ENCODE measurements at places on chromosomes 2 and 18.

GRCh38 chr18:7234091-7234490, 3.2 kb downstream of the LRRC30 start:
- no peak for DNase-seq

GRCh38 chr2:231568785-231569435, 23.8 kb upstream of the TEX44 start:
- DNase-seq: no peak

DNA sequence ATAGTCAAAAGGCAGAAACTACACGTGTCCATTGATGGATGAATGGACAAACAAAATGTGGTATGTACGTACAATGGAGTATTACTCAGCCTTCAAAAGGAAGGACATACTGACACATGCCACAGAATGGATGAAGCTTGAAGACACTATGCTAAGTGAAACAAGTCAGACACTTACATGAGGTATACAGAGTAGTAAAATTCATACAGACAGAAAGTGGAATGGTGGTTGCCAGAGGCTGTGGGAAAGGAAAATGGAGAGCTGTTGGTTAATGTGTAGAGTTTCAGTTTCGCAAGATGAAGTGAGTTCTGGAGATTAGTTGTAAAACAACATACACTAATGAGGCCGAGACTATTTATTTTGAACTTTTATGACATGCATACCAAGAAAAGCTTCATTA, 67.4 kb upstream of the EPB41L3 start:
- DNase-seq: no peak

- DNase-seq: no peak
These were observed 1388.8 kb downstream of the DSC3 start for GRCh38 chr18:29653671-29654215.

DNA sequence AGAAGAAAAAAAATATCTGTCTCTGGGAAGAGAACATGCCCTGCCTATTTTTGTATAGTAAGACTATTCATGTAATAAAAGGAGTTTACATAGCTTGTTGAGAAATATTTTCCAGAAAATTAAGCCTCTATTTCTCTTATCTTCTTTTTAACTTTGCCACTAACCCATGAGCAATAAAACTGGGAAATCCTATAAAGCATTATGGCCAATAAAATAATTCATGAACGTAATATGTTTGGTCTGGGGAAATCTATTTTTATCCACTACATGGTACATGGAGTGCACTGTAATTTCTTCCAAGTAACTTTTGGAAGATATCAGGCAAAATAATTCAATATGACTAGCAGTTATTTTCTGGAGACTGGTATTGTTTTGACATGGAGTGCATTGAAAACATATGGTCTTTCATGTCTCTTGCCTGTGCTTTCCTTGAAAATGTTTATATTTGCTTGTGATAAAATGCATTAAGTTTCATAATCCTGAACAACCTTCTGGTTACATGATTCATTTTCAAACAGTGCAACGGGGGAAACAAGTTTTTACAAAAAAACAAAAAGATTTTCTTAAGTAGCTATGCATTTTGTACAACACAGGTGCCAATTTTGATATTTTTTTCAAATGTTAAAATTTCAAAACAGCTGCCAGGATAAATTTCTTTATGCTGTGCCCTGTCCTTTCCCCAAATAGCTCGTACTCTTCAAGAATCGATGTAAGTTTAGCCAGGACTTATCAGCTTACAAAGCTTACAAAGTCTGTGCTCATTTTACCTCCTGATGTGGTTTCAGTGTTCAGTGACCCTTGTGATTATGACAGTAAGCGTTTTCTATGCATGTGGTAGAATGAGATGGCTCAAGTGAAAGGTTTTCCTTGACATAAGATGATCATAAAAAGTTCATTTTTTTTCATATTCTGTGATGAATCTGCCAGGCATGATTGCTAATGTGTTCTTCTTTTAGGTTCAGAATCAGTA, 194.5 kb downstream of the UBE2E3 start:
- no peak for DNase-seq

- no peak for DNase-seq
These were observed 10.8 kb upstream of the SMAD7 start for GRCh38 chr18:48961547-48961946.

DNA sequence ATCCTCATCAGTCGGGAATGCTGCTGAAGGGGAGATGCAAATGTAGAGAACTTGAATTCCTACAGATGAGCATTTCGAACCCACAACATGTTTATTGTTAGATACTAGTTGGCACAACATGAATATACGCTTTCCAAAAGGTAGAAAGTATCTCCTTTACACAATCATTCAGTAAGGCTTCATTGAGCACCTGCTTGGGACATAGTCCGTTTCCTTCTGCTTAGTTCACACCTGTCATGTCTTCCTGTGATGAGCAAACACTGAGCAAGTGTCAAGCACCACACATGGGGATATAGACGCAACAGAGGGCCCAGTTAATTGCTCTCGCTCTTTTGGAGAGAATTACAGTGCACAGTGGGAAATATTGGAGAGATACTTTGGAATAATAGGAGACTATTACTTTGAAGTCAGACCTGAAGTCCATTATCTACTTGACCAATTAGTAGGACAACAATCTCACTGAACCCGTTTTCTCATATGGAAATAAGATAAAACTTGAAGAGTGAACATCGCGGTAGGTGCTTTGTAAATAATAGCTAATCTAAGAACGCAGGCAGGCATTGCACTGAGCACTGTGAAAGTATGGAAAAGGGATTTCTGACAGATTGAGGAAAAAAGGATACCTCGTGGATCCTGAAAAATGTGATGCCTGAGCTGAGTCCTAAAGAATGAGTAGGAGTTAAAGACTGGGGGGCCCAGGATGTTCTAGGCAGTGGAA, 1.2 kb downstream of the CPSF3 start:
- DNase-seq: no peak

DNA sequence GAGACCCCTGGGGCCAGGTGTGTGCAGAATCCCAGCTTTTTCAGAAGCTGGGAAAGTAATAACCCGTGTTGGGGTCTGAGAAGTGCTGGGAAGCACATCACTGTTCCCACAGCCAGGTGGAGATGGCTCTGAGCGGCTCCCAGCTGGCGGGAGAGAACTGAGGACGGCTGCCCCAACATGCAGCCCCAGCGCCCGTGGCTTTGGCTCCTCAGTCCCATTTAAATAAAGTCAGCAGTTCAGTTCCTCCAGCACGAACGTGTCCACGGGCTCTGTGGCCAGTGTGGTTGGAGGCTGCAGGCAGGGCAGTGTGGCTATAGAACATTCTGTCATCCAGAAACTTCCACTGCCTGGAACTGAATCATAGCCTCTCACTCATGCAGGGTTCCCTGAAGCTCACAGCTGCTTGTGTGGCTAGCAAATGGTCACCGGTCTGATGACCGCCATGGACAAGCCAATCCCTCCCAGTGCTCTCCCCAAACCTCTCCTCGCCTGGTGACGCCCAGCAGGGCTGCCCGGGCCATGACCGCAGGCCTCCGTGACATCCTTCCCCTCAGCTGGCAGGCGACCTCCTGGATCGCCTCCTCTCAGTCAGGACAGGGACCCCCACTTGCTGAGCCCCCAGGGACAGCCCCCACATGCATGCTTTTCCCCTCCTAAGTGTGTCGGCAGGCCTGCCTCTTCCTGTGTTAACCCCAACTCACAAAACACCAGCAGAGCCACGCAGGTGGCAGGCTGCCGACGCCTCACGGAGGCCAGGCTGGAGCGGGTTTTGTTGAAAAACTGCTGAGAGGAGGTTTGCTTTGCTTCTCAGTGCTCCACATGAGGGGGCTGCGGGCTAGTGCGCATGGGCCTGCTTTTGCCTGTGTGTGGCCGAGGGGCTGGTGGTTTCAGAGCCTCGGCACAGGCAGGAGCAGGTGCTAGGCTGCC, 1.3 kb downstream of the RTP5 start:
- no peak for DNase-seq

- DNase-seq: no peak
These were observed 43.4 kb upstream of the AQP4 start for GRCh38 chr18:26908906-26909305.

DNA sequence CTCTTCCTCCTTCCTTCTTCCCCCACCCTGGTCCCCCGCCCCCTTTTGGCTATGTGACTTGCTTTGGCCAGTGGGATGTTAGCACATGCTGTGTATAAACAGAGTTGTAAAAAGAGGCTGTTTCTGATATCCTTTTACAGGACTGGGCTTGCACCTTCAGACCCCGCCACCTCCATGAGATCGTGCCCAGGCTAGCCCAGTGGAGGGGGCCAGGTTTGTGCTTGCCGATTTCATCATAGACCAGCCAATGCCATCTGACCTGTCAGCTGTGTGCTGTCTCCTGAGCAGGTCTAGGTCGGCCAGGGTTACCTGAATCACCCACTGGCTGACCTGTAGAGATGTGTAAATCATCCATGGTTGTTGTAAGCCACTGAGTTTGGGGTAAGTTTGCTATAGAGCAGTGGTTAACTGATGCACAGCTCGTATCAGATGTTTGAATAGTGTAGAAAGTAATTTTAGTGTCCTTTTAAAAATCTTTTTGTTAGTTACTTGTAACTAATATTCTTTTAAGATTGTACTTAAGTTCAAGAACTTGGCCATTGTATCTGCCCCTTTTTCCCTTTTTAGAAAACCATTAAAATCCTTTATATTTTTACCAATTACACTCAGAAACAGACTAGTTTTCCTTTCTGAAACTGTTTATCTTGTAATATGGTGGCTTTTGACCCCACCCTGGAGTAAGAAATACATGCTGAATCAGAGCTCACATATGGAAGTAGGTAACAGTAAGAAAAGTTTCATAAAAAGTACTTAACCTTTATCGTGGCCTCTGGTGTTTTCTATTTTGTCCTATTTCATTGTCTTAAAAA, 122.0 kb upstream of the MGAT5 start:
- no peak for DNase-seq

GRCh38 chr2:210452194-210452593, 24.4 kb downstream of the LANCL1 start:
- no peak for DNase-seq

- DNase-seq: no peak
These were observed 1.7 kb upstream of the AQP12A start for GRCh38 chr2:240689975-240690374.

DNA sequence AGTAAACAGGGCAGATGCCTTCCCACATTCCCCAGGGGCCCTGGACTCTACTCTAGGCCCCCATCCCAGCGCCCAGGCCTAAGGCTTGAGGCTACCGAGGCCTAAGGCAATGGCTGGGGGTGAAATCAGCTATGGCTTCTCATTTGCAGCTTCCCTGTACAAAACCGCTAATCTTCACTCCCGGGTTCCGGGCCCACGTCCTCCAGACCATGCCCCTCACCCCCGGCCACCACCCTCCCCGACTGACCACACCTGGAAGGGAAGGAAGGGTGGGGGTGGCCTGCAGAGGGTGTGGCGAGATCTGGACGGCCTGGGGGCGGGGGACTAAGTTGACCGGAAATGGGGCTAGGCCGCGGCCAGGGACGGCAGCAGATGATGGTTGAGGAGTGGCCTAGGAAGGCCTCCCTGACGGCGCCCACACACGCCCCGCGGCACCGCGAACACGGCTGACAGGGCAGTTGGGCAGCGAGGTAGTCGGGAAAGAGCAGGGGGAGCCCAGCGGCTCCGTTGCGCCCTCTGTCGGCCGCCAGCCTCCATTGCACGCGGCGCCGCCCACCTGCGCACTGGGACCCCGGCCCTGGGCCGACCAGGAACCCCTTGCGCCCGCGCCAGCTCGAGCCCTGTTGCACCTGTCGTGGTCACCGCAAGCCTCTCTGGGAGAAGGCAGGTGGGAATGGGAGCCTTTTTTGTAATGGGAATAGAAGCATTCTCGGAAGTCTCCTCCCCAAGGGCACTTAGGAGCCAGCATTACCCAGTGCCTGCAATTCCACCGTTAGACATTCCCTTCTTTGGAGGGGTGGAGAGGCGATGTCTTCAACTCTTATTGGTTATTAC, 117.1 kb upstream of the STPG4 start:
- DNase-seq: peak; percentile 37

- DNase-seq: no peak
These were observed 377.2 kb downstream of the SOX11 start for GRCh38 chr2:6069381-6069780.

DNA sequence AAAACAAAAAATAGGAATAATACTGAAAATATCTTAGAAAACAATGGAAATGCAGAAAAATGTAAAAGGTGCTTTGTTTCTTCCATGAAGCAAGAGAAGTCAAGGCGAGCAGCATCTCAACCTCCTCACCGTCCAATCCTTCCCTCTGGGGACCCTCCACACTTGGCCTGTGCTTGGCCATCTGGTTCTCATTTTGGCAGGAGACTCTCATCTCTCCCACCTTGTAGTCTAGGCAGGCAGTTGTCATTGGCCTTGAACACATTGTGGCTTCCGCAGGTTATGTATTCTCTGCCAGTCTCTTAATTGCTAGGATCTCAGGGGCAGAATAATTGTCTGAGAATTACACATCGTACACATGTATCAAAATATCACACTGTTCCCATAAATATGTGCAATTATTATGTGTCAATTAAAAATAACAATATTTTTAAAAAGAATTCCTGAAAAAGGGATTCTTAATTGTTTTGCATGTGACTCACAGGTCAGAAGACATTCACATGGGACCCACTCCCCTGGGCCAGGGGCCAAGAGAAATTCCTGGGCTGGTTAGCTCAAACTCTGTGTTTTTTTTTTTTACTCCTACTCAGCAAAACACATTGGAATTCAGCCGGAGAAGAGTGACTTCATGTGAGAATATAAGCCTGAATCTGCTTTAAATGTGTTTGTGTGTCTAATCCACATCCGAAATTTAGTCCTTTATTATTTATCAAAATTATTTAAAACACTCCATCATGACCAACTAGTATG, 14.0 kb upstream of the ANKRD62 start:
- DNase-seq: no peak

GRCh38 chr2:127027715-127028114, 79.2 kb downstream of the BIN1 start:
- DNase-seq: no peak

DNA sequence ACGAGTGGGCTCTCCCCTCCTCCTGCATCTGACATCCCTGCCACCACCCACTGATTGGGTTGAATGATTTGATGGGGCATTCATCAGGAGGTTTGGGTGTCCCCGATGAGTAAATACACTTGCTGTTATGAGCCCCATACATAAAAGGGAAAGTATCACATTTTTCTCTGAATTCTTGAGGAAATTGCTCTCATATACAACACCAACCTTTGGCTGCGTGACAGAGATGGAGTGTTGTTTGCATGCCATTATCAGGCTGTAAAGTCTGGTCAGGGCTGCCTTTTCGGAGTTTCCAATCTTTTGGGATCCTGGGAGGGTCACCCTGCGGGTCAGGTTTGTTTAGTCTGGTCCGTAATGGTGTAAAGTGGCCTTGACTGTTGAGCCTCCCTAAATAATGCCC, 227.9 kb upstream of the SPRED2 start:
- DNase-seq: no peak

All from activated T-helper 1 cell treated with Interleukin-2 at 50 U/mL for 16 hours (primary cell).